CD8-positive, alpha-beta T cell (primary cell): ENCODE measurements at places on chromosomes 6 and 20.

GRCh38 chr6:7971499-7971898 lies 60.9 kb upstream of the TXNDC5 start:
- DNase-seq: no peak

DNA sequence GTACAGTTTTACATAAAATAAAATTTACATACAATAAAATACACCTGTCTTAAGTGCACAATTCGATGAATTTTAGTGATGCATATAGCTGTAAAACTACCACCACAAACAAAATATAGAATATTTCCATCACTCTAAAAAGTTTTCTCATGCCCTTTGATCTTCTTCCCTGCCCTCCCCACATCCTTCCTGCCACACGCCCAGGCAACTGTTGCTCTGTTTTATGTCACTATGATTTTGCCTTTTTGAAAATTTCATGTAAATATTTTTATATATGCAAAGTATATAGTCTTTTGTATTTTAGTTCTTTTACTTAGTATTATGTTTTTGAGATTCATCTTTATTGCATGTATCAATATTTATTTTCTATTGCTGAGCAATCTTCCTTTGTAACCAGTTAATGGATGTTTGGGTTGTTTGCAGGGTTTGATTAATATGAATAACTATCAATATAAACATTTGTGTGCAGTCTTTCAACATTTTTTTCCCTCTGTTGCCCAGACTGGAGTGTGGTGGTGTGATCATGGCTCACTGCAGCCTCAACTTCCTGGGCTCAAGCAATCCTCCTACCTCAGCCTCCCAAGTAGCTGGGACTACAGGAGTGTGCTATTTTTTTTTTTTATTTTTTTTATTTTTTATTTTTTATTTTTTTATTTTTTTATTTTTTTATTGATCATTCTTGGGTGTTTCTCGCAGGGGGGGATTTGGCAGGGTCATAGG lies 23.8 kb upstream of the SAMHD1 start:
- DNase-seq: peak; percentile 53

- peak; percentile 37 for DNase-seq
These were observed 11.5 kb downstream of the PRDM1 start for GRCh38 chr6:106097411-106098231.

DNA sequence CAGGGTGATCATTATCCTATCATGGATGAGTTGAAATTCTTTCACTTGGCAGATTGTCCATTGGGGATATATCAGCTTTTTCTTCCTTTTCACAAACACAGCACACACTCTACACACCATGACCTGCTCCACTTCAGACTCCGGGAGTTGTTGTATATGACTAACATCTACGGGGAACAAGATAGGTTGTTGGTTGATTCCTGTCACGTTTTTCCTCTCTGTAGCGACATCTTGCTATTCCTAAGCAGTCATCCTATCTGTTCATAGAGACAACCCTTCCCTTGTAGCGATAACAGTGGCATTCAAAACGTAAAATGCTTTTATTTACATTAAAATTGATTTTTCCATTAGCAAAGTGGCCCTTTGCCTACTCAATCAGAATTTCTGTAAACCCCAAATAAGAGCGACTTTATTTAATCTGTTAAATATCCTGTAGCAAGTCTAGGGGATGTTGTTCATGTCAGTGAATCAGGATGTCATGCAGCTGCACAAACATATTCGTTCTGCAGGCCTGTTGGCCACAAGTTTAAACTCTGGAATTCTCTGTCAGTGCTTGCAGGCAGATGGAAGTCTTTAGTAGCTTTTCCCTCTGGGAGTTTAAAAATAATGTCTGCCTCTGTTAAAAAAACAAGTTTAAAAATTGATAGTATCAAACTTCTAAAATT lies 23.1 kb downstream of the PHACTR2 start:
- DNase-seq: no peak

DNA sequence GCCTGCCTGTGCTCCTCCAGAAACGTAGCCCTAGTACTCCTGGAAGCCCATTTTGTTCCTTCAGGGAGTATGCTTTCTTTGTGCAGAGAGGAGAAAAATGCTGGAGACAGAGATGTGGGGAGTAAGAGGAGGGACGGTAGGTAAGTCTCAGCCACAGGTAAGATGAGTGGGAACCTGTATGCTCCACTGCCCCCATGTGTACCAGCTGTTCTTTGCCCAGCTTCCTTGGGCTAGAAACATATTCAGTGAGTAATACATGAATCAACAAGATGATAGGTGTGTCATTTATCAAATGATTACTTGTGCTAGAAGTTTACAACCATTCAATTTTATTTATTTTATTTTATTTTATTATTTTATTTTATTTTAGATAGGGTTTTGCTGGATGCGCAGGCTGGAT lies 13.6 kb upstream of the CEP85L start:
- no peak for DNase-seq

GRCh38 chr6:31247813-31248212 lies 24.1 kb downstream of the HLA-C start:
- DNase-seq: no peak

DNA sequence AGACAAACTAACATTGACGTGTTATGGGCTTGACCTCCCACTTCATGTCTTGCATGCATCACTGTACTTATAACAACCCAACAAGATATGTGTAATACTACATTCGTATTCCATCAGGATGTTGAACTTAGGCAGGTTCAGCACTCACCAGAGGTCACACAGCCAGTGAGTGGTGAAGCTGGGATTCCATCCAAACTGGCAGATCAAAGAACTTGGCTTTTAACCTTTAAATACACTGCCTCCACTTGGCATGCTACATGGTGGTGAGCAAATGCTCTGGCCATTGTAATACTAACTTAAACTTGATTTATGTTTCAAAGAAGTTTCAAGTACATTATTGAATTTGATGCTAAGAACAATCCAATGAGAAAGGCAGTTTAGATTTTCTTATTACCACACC lies 10.7 kb upstream of the HDDC2 start:
- DNase-seq: no peak

- no peak for DNase-seq
These were observed 123.6 kb downstream of the FOXA2 start for GRCh38 chr20:22460803-22461202.

DNA sequence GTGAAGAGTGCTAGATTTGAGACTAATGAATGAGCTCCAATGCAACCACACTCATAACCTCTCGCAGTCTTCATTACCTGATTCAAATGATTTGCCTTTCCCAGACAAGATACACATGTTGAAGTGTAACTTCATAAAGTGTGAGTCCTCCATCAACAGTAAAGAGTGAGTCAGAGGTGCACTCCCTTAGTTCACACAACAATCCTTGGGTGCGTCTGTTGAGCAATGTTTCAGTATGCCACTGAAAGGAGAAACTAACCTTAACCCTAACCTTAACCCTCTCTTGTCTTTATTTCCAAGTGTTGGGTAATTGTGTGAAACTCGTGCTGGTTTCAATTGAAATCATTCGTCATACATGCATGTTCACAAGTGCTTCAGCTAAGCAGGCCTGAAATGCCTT lies 21.0 kb upstream of the RIN2 start:
- DNase-seq: no peak

- DNase-seq: no peak
These were observed 48.9 kb upstream of the EPHA7 start for GRCh38 chr6:93468291-93468690.

GRCh38 chr20:33437141-33437911 lies 6.2 kb downstream of the SNTA1 start:
- no peak for DNase-seq

- no peak for DNase-seq
These were observed 81.6 kb upstream of the OPRM1 start for GRCh38 chr6:153957394-153957793.

DNA sequence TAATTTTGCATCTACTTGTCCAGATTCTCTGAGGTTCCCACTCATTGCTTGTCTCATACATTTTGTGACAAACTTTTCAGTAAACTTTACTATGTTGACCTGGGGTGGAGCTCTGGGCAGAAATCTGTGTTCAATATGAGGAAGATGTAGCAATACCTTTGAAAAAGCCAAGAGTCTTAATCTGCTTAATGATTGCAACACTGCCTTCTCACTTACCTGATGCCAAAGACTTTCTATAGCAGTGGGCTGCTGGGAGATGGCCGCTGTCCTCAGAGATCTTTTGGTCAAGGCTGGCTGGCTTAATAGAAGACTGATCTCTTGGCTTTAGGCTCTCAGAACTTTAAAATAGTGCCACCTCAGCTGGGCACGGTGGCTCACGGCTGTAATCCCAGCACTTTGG lies 70.1 kb upstream of the RBM24 start:
- no peak for DNase-seq

DNA sequence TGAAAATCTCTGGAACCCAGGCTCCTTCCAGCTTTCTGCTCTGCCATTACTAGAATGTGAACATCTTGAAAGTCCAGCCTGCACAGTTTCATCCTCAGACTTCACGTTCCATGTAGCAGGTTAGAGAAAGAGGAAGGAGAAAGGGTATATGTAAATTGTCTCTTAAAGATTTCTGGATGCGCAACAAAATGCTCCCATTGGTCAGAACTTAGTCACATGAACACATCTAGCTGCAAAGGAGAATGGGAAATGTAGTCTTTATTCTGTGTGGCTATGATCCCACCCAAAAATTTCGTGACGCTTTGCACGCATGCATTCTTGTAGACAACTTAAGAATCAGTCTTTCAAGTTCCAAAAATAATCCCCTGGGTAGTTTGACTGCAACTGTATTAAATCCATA lies 46.4 kb upstream of the CHD6 start:
- DNase-seq: no peak

DNA sequence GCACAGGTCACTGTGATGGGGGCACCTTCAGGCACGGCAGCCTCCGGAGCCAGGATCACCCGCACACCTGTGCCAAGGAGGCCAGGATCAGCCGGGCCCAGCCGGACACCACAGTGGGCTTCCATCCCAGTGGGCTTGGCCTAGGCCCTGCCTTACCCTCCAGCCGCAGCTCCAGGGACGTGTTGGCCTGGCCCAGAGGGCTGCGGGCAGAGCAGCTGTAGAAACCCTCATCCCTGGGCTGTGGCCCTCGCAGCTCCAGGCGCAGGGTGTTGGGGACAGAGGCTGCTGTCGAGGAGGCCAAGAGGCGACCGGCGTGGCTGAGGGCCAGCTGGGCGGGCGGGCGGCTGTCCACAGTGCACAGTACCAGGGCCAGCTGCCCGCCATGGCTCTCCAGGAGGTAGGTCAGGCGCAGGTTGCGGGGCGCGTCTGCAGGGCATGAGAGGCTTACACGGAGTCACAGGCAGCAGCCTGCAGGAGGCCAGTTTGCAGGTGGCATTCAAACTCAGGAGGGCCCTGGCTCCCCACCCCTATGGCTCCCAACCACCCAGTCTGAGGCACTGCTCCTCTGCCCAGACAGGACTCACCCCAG lies 11.0 kb upstream of the ADAM33 start:
- no peak for DNase-seq

DNA sequence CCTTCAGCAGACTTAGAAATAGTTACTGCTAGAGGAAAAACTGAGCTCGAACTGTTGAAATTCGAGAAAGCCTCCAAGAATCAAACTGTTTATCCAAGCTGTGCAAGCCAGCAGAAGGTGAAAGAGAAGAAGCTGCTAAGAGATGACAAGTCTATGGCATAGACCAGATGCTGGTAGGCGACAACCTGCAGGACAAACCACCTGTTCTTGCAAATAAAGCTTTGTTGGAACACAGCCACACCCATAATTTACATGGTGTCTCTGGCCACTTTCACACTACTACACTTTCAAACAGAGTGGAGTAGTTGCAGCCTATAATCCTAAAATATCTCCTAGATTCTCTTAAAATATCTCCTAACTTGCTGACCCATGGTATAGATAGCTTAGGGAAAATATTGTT lies 33.3 kb downstream of the TNFRSF21 start:
- no peak for DNase-seq

DNA sequence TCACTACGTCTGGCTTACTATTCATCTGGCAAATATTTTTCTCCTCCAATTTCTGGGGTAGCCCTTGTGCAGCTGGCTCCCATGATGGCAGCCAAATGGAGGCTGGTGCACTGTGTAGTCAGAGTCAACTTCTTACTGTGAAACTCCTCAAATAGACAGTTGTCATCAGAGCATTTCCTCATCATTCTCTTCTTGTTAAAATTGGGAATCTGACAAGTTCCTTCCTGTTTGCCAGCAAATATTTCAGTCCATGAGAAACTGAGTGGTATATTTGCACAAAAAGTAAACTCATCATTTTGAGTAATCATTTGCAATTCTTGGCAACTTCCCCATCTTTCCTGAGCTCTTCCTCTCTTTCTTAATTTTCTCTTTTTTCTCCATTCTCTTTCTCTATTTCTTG lies 394.9 kb upstream of the RGS17 start:
- DNase-seq: no peak

GRCh38 chr6:163602851-163603250 lies 188.3 kb downstream of the QKI start:
- DNase-seq: no peak

DNA sequence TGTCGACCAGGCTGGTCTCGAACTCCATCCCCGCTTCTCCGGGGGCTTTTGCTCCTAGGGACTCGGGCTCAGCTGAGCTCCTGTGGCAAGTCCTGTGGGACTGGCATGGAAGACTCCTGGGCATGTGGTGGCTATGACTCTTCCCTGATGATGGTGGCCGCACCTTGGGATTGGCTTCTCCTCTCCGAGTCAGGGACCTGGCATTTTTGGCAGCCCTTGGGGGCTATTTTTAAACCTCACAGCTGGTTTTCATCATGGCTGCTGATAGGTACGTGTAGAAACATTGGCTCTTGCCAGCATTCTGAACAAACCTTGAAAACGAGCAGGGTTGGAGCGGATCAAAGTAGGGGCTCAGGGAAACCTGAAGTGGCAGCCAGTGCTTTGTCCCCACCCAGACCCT lies 54.1 kb downstream of the RBM38 start:
- DNase-seq: no peak

- no peak for DNase-seq
These were observed 92.8 kb downstream of the PRDM1 start for GRCh38 chr6:106178900-106179299.

DNA sequence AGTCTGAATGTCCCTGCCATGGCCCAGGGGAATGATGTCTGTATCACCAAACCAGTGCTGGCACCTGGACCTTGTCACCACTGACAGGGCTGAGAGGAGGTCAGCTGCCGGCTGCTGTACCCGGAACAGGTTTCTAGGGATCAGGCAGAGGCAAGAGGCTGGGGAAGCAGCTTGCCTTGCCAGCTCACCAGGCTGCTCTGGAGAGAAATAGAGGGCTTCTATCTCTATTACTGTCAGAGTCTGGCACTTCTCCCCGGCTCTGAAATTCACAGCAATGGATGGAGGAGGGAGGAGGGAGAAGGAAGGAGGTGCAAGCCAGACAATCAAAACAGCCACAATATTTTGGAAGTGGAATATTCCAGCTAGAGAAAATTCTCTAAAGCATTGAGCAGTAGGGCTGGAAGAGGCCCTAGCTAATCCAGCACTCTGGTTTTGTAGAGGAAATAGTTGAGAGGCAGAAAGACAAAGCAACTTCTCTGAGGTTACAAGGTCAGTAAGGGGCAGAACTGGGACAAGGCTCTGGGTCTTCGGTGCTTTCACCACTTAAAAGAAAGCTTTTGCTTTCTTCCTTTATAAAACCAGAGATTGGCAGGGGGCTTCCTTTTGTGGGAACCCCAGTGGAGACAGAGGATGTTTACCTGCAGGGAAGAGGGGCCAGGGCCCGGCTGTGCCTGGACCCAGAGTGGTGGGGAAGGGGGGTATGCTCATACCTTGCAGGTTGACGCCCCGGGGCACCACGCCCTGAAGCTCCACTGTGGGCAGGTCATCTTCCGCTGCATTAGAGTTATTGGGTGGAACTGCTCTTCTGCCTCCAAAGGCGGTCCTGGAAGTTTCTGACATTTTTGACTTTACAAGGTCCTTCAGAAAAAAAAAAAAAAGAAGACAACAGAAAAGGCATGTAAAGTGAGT lies 2.4 kb downstream of the F13A1 start:
- no peak for DNase-seq

GRCh38 chr6:19844689-19845088 lies 7.5 kb downstream of the ID4 start:
- no peak for DNase-seq
